GM03348 (cell line): ENCODE measurements at places on chromosomes 11 and 22.
A peak's percentile ranks its signal among the peaks of the same experiment; 100 is the strongest.

DNA sequence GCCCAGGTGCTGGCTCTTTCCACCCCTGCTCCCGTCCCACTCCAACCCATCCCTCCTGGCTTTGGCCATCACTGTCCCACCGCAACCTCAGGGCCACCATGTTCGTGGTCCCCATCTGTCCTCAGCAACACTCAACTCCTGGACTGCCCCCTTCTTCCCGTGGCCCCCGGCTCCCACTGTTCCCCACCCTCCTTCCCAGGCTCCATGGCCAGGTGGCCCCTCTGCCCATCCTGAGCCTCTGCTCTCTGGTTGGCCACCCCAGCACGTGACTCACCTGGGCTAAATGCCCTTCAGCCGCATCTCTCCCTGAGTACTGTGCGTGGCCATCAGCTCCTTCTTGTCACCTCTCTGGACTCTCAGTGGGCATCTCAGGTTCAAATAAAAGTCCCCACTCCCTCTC, 41.6 kb upstream of the PHF21B start:
- DNase-seq = no peak

- no peak for DNase-seq
These were observed 77.0 kb downstream of the ST3GAL4 start for GRCh38 chr11:126432525-126432924.

DNA sequence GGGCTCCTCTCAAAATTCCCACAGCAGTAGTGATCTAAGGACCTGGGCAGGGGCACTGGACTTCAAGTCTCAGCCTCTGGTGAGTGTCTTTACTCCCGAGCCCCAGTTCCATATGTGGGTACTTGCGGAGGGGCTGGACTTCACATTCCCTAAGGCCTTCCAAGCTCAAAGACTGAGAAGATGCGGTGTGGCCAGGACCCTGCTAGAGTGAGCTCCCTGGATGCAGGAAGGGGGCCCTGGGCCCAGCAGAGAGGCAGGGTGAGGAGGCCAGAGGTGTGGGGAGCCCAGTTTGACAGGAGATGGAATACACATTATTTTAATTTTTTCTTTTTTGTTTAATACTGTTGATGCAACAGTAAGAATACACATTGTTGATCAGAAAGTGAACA, 83.7 kb downstream of the IGLL1 start:
- peak; percentile 2 for DNase-seq

GRCh38 chr11:34680206-34680605, 59.3 kb downstream of the EHF start:
- no peak for DNase-seq

- peak; percentile 82 for DNase-seq
These were observed 42.0 kb downstream of the SERPINH1 start for GRCh38 chr11:75603791-75604736.

GRCh38 chr11:35682230-35683173, 19.9 kb downstream of the TRIM44 start:
- peak; percentile 36 for DNase-seq

DNA sequence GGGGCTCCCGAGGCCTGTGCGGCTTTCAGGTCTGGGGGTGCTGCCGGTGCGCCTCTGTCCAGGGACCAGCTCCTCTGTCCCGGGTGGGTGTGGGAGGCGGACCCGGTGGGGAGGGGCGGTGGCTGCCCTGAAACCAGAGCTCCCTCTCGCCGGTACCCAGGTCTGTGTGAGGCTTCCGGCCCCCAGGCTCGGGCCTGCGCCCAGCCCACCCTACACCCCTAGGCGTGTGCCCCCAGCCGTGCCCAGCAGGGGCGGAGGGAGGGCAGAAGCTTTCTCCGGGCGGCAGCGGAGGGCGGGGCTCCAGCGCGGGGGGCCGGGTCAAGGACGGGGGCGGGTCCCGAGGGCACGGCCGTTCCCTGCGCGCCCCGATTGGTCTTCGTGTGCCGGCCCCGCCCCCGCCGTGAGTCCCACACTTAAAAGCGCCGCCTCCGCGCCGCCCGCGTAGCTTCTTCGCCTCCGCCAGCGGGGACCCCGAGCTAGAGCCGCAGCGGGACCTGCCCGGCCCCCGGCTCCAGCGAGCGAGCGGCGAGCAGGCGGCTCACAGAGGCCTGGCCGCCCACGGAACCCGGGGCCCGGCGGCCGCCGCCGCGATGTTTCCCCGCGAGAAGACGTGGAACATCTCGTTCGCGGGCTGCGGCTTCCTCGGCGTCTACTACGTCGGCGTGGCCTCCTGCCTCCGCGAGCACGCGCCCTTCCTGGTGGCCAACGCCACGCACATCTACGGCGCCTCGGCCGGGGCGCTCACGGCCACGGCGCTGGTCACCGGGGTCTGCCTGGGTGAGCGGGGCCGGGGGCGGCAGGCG, 616 bp downstream of the PNPLA2 start:
- peak; percentile 96 for DNase-seq

GRCh38 chr11:61168042-61168688, 6.9 kb upstream of the VPS37C start:
- DNase-seq = no peak

DNA sequence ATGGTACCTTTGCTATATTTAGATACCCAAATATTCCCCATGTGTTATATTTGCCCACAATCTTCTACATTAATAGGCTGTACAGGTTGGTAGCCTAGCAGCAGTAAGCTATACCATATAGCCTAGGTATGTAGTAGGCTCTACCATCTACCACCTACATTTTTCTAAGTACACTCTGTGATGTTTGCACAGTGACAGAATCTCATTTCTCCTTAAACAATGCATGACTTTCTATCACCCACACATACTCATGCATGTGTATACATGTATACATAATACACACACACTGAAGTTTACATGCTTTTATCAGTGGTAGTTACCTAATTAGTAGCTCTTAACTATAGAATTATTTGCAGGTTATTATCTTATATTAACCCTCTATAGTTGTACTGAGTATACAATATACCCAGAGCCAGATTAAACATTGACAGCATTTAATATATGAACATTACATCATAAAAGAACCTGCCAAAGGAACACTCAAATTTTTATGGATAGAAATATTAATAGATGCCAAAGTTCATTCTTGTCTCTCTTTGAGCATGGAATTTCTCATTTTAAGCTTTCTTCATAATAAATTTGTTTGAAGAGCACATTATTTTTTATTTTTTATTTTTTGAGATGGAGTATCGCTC, 51.4 kb downstream of the ELP4 start:
- no peak for DNase-seq

- DNase-seq = no peak
These were observed 119.9 kb downstream of the FEZ1 start for GRCh38 chr11:125376117-125376516.

DNA sequence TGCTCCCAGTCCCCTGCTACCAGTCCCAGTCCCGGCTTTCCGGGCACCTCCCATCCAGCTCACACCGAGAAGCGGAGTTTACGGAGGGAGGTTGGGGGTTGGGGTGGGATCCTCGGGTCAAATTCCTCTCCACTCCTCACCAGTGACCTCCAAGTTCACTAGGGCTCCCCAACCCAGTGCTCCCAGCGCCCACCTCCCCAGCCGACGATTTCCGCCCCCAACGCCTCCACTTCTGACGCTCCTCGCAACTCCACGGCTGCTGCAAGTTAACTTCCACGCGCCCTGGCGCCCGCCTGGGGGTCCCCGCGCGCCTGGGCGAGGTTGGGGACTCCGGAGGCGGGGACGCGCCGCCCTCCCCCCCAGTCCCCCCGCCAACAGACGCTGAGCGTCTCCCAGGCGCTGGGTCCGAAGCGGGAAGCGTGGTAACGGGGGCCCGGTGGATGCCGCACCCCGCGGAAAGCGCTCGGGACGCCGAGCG, 526 bp downstream of the TPST2 start:
- DNase-seq = peak; percentile 58

GRCh38 chr11:116042146-116042545, 537.9 kb upstream of the CADM1 start:
- DNase-seq = no peak

GRCh38 chr11:99979042-99979441, 708.0 kb upstream of the ARHGAP42 start:
- no peak for DNase-seq

GRCh38 chr22:50399751-50400331, 56.7 kb downstream of the PPP6R2 start:
- DNase-seq = peak; percentile 59

DNA sequence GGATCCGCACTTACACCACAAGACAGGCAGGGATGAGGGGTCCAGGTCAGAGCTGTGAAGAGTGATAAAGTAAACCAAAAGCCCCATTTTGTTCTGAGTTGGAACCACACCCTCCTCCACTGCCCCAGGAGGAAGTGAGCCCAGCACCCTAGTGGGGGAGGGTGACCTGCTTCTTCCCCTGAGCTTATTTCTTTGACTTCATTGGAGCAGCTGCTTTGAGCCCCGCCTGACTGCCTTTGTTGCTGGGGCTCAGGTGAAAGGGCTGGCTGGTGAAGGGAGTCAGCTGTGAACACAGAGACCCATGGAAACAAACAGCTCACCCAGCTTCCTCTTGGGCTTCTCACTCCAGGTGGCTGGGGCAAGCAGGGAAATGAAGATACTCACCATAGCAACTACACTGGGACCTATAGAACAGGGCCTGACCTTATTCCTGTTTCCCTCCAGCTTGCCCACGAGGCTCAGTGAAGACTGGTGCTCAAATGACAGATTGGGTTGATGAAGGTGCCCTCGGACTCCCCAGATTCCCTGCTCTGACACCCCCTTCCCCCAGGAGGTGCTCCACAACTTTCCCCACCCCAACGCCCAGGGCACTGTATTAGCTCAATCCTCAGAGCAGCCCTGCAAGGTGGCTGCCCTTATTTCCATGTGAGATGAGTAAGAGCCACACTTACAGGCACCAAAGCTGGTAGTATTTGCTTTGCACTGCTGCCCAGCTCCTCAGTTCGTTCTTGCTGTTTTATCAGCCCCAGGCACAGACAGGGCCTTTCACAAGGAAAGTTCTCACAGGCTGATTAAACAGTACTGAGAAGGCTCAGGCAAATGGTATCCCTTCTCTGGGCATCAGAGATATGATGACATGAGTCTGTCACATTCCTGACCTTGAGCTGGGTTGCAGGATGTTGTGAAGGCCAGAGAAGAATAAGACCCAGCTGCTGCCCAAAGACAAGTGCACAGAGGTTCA, 2.4 kb downstream of the UCP2 start:
- no peak for DNase-seq

GRCh38 chr11:128389461-128389976, 197.8 kb downstream of the ETS1 start:
- no peak for DNase-seq

GRCh38 chr22:49724893-49725489, 102.7 kb downstream of the BRD1 start:
- peak; percentile 89 for DNase-seq

- peak; percentile 65 for DNase-seq
These were observed 408 bp downstream of the PPP2R5B start for GRCh38 chr11:64924910-64925284.

GRCh38 chr22:50087646-50088045, 2.2 kb upstream of the MOV10L1 start:
- no peak for DNase-seq

- no peak for DNase-seq
These were observed 1598.1 kb downstream of the FAM181B start for GRCh38 chr11:81135570-81135969.

DNA sequence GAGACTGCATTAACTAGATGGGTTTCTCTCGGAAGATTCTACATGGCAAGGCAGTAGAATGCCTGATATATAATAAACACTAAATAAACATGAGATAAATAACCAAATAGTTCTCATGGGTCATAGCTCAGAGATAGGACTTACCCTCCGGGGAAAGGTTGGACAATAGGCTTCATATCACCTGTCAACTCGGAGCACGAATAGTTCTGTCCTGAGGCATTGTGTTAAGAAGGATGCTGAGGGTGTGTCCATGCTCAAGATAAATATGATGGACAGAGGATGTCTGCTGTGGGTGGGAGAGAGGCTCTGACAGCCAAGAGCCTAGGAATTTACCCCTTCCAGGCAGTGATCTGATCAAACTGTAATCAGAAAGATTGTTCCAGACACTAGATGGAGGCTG, 474.0 kb downstream of the MIAT start:
- no peak for DNase-seq

DNA sequence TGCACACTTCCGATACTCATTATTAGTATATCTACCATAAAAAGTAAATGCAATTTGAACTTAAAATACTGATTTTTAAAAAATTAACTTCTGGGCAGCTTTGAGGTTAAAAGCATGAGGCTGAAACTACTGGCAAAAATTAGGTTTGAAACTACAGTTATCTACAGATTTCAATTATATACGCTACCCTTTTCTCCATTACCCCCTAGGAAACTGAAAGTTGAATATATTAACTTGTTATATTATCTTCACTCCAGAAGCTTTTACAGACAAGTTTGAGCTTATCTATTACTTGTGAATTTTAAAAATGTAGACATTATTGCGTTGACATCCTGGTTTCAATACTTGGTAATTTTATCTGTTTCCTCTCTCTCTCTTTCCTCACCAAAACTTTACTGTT, 96.7 kb upstream of the DDI1 start:
- DNase-seq = no peak

DNA sequence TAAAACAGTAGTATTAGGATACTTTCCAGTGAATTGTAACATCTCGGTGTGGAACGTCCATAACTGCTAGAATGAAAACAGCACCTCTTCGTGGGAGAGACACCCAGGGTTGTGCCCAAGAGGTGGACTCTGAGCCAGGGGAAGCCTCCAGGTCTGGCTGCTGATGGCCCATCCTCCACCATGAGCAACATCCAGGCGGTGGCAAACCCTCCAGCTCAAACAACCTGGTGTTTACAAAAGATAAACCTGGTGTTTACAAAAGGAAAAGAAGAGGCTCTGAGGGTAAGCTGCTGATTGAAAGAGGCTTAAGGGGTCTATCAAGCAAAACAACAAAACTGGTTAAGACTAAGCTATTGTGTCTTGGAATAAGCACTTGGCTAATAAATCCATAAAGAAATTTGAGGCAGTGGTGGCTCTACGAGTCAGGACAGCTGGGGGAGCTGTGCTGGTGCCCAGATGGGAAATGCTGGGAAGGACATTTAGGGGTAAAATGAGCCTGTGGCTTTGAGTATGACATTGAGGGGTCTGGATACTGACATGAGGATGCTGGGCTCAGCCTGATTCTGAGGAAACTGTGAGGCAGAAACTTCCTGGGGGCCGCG, 909.0 kb downstream of the BRD1 start:
- no peak for DNase-seq

GRCh38 chr22:42926104-42926503, 69.0 kb upstream of the ARFGAP3 start:
- DNase-seq = no peak

DNA sequence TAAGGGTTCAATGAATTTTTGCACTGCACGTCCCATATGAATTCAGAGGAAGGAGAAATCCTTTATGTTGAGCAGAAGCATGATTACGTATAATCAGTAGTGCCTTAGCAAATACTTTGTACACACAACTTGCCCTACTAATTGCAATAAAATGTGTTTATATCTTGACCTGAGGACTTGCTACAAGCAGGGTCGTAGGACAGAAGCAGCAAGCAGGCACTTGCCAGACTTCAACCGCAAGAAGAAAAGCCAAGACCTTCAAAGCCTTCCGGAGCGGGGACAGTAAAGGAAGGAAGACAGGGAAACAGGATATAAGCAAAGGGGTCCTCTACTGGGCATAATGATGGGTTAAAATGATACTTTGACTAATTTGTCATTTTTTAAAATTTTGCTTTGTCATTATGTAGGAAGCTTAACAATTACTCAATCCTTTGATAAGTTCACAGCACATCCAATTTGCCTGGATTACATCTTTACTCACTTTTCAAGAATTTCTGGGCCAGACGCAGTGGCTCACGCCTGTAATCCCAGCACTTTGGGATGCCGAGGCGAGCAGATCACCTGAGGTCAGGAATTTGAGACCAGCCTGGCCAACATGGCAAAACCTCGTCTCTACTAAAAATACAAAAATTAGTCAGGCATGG, 23.2 kb upstream of the UBASH3B start:
- DNase-seq = no peak
